Astrocyte (in vitro differentiated cells and primary cell): ENCODE measurements at places on chromosomes 6 and 20. TPM values are rescaled to one million over a fixed set of nuclear protein-coding genes. Genes with fewer than 3 reads are reported as not detected.

GTSF1L gene
- not detected in 2 replicates for total RNA-seq

ULBP2 gene
- total RNA-seq, result 7.3 and 7.5 TPM in 2 replicates

IYD gene
- total RNA-seq, result not detected in 2 replicates

ARMC2 gene
- total RNA-seq, result 5.2 and 7.1 TPM in 2 replicates

RHAG gene
- not detected in 2 replicates for total RNA-seq

- no peak for DNase-seq
Measured at GRCh38 chr20:23585808-23586734, 17.8 kb upstream of the CST9L start.

DNA sequence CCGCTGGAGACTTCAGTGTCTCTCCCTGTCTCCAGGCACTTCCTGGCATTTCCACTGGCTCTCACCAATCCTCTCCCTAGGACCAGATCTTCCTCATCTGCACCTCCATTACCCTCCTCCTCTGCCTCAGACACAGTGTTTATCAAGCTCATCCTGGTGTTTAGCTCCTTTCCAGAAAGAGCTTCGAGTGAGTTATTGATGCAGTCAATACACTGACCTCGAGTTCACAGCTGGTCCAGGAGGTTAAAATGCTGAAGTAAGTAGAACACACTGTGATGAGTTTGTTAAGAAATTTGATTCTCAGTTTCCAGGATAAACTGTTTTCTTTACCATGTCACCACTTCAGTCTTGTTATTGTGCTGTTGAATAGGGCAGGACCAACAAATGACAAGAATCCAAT, 42.1 kb upstream of the ARMC2 start:
- no peak for DNase-seq

GRCh38 chr20:49704932-49705336, 8.7 kb downstream of the B4GALT5 start:
- DNase-seq, result no peak

- DNase-seq, result no peak
Measured at GRCh38 chr6:44940367-44940766, 387.8 kb upstream of the RUNX2 start.

- peak; percentile 4 for DNase-seq
Measured at GRCh38 chr6:31702405-31702818, 712 bp downstream of the ABHD16A start.

DNA sequence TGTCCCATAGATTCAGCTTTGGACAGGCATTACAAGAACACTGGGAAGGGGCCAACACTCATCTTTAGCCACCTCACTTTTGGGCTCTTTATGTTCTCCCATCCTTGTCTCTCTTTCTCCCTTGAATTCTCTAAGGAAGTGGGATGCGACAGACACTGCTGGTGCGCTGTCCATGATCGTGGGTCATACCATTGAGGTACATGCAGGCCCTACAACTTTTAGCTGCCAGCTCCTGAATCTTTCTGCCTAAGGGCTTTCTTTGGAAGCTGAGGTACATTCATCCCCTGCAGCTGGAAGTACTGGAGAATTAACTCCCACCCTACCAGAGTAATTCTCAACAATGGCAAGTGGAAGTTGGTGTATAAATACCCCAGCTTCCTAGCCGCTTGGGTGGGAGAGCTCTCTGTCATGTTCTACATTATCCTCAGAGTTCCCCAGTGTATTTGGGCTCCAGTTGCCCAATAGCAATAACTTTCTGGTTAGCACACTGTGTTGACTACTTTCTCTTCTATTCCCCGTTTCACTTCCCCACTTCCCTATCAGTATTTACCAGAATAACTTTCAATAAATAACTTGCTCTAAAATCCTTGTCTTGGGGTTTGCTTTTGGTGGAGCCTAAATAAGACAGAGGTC, 309.4 kb upstream of the RNF24 start:
- DNase-seq, result no peak

- DNase-seq, result peak; percentile 36
Measured at GRCh38 chr6:140462453-140463311, 1088.2 kb upstream of the CITED2 start.

DNA sequence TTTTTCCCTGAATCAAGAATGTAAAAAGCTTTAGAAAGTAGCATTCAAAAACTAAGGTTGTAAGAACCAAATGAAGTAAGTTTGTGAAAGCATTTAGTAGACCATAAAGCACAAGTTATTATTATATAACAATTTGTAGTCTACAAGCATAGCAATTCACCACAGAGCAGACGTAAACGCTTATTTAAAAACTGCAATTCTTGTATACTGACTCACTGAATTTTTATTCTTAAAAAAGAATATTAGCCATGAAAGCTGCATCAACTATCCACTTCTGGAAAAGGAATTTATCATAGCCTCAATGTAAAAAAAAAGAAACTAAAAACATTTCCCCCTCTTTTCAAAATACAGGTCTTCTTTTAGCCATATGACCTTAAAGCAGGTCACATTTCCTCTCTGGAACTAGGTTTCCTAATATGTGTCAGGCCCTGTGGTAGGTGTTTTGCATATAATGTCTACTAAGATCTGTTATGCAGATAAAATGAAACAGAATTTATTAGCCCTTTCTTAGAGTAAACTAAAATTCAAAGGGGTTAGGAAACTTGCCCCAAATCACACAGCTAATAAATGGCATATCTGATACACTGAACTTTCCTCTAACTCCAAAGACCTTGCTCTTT, 2.1 kb downstream of the MAP3K7 start:
- peak; percentile 54 for DNase-seq

DNA sequence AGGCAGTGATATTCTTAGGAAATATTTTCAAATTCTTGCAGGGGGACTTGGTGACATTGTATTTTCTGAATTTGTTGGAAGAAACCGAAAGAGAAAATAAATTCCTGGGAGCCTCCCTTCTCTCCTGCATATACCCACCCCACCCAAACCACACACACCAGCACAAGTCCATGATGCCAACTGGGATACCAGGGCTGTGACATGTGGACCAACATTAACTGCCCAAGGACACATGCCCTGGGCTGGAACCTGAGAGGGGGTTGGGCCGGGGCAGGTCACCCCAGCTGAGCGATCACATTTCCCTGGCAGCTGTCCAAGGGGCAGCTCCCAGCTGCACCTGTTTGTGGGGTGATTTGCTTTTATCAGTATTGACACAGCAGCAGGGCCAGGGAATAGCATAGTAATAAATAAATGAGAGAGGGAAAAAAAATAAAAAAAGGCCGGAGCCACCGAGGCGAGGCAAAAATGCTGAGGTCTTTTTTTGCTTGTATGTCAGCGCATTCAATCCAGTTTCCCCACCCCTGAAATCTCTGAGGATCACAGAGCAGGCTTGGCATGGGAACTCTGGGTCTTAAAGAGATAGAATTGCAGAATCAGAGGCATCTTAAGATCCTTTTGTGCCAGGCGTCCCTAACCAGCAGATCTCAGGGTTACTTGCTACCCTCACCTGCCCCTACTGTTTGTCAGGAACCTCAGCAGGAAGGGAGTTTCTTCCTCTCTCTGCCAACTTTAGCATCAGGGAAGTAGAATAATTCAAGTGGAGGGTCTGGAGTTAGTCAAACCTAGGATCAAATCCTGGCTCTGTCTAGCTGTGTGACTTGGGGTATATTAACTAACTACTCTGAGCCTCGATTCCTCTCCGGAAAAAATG, 66.5 kb upstream of the PIM1 start:
- no peak for DNase-seq

GRCh38 chr6:87431263-87431662, 23.5 kb downstream of the CFAP206 start:
- DNase-seq, result no peak
